GDM1 (cell line): ENCODE measurements at places on chromosomes 7 and 10.

GRCh38 chr10:77960829-77961329 lies 34.3 kb upstream of the DLG5 start:
- DNase-seq = no peak

DNA sequence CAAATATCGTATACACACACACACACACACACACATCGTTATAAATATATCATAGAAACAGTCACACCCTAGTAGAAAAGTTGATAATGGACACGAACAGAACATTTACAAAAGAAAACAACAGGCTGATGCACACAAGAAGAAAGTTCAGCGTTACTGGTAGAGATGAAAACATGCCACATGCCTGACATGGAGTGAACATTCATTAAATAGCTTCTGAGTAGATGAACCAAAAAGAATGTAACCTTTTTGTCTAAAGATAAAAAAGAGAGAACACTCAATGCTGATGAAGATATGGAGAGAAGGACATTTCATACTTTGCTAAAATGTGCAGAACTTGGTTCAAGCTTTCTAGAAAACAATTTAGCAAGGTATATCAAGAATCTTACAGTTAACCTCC lies 173.4 kb upstream of the KLF14 start:
- DNase-seq = no peak

DNA sequence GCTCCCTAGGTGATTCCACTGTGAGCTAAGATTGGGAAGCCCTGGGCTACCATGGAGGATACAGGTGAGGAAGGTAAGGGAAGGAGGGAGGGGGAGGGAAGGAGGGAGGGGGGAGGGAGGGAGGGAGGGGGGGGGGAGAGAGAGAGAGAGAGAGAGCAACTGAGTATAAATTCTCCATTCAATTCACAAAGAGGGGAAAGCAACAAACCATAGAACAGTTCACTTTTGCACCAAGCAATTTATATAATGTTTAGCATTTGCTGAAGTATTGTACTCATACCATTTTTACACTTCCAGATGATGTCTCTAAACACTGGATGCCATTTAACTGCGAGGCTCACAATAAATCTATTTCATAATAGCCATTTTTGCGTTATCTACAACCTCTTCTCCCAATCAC lies 118.3 kb downstream of the COL28A1 start:
- DNase-seq = no peak

- DNase-seq = no peak
These were observed 35.8 kb downstream of the DDIT4 start for GRCh38 chr10:72309290-72310240.

GRCh38 chr10:125773687-125774543 lies 1.7 kb downstream of the MMP21 start:
- no peak for DNase-seq
